Activated T-helper 1 cell treated with anti-CD3 and anti-CD28 coated beads, Interleukin-2, amount 50 U/mL, for 16 hours (primary cell): ENCODE measurements at places on chromosomes 5 and 9.

DNA sequence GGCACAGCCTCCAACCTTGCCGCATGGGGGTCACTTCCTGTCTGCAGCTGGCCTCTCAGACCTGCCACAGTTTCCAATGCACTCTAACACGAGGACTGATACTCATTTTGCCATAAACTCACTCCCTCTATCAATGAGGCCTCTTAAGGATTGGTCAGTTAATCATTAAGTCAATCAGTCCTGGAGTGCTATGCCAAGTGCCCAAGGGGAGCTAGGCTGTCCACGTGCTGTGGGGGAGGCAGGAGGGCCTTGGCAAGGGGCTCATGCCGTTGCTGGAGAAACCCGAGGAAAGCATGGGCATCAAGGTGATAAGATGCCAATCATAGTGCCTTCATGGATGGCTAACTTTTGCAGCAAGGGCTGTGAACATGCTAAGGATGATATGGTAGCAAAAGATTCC lies 1.7 kb upstream of the ALDH1B1 start:
- no peak for DNase-seq

GRCh38 chr5:84265130-84265529 lies 119.5 kb downstream of the EDIL3 start:
- no peak for DNase-seq

DNA sequence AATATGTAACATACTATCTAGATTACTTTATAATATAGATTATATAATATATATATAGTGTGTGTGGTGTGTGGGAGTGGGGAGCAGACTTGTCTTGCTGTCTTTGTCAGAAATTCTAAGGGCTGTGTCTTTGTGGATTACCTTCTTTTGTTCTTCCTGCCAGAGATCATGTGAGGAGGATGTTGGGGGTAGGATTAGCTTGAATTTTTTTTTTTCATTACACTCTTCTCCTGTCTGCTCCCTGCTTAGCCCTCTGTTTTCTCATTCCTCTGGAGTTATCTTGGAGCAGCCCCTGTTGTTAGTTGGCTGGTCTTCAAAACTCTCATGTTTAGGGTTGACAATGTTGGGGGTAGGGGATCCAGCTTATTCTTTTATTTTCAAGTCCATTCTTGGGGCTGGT lies 21.0 kb upstream of the C9orf40 start:
- DNase-seq, result no peak

DNA sequence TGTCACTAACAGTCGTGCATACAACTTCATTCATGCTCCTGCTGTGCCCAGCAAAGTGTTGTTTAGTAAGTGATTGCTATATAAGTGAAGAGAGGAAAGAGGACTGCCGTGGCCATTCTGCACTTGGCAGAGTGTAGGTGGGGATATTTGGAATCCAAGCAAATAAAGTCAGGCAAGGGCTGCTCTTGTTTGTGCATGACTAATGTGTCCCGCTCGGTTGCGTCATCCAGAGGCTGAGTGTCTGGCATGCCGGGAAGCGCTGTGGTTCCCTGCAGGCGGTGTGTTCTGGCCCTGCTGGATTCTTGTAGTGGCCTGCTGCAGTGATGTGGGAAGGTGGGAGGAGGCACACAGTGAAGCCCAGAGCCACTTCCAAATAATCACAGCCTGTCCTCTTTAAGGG lies 136.9 kb upstream of the ANKH start:
- no peak for DNase-seq

DNA sequence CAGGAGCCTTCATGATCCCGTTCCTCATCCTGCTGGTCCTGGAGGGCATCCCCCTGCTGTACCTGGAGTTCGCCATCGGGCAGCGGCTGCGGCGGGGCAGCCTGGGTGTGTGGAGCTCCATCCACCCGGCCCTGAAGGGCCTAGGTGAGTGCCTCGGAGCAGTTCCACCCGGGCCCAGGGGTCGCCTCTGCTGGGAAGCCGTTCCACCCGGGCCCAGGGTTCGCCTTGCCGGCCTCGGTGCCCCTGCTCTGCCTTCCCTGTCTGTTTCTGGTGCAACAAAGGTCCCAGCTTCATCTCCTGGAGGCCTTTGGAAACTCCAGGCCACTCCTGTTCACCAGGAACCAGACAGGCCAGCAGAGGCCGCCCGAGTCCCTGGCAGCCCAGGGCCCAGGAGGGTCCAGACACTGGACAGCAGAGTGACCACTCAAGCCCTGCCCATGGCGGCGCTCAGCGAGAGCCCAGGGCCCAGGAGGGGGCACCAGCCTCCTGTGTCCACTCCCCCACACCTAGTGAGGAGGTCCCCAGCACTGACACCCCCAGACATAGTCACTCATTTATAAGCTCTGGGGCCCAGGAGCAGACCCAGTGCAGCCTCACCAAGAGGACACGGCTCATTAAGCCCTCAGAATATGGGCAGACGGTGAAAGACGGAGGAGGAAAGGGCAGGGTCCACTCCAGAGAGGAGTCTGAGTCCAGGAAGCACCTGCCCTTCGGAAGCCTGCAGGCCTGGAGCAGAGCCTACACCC lies 7.5 kb downstream of the SLC6A19 start:
- no peak for DNase-seq

GRCh38 chr9:131347376-131348020 lies 46.4 kb upstream of the PRRC2B start:
- DNase-seq, result no peak

- no peak for DNase-seq
These were observed 552.6 kb downstream of the CCDC171 start for GRCh38 chr9:16105168-16106020.

- DNase-seq, result no peak
These were observed 361.3 kb downstream of the RAB3C start for GRCh38 chr5:58944221-58944620.

- no peak for DNase-seq
These were observed 3.1 kb upstream of the NACC2 start for GRCh38 chr9:136098210-136098609.

- DNase-seq, result no peak
These were observed 50.0 kb upstream of the ICE1 start for GRCh38 chr5:5372511-5372910.

DNA sequence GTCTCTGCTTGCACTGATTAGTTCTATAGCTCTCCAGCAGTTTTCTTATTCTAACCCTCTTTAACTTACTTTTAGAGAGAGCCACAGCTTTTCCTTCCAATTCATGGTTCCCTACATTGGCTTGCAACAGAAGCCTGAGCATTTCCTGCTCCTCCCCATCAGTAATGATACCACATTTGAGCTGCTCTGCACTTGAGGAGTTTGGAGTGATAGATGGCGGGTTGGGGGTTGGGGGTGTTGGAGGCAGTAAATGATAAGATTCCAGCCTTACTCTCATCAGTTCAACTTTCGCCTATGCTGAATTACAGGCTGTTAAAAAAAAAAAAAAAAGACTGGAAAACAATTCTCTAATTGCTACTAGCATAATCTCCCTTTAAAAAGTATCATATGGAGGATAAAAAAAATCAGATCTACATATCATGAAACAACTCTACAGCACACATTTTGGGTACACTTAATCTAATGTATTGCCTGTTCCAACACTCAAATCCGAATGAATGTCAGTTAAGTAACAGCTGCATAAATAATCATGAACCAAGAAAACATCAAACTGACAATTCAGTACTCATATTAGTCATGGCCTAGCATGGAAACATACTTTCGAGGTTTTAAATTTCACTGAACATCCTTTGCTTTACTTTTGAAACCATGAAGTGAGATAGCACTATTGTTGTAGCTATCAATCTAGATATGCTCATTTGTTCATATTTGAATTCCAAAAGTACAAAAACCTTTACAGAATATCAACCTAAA lies 224.7 kb downstream of the NFIB start:
- no peak for DNase-seq
